ENCODE measurements at places on chromosomes 6 and 20.
A peak's percentile ranks its signal among the peaks of the same experiment; 100 is the strongest.

- DNase-seq: no peak
These were observed 119.5 kb upstream of the SGK1 start for GRCh38 chr6:134437376-134437775.

GRCh38 chr6:112302142-112302705, 44.9 kb upstream of the RFPL4B start:
- no peak for DNase-seq

- DNase-seq: no peak
These were observed 208.4 kb downstream of the MYLK4 start for GRCh38 chr6:2542101-2542857.

DNA sequence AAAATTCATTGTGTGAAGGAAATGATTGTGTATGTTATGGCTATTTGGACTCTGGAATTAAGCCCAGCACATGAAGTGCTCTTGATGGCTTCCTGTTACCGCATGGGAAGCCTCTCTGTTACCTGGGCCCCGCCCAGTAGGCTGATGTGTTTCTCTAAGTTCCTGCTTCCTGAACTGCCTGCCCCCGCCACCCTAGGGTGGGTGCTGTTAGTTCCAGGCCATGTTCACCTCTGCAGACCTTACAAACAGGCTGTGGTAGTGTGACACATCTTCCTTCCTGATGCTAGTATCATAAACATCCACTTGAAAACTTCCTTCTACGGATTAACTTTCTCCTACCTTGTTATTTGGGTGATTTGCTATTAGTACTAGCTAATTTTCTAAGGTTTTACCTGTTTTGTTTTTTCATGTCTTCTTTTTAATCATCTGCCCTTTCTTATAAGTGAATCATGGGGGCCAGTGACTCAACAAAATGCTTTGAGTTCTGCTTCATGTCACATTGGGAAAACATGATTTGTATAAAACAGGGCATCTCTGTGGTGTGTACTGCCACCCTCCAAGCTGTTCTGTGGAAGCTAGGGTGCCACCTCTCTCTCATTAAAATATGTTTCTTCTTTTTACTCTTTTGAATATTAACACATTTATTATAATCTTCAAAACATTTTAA, 40.6 kb downstream of the SH3BGRL2 start:
- peak; percentile 31 for DNase-seq
